Stimulated activated CD4-positive, alpha-beta T cell treated with anti-CD3 and anti-CD28 coated beads, Interleukin-15, amount 100 ng/mL, for 1 hour (primary cell): ENCODE measurements at places on chromosomes 13 and 19.

GRCh38 chr13:44140888-44141724 is 232.5 kb upstream of the SERP2 start:
- no peak for DNase-seq

DNA sequence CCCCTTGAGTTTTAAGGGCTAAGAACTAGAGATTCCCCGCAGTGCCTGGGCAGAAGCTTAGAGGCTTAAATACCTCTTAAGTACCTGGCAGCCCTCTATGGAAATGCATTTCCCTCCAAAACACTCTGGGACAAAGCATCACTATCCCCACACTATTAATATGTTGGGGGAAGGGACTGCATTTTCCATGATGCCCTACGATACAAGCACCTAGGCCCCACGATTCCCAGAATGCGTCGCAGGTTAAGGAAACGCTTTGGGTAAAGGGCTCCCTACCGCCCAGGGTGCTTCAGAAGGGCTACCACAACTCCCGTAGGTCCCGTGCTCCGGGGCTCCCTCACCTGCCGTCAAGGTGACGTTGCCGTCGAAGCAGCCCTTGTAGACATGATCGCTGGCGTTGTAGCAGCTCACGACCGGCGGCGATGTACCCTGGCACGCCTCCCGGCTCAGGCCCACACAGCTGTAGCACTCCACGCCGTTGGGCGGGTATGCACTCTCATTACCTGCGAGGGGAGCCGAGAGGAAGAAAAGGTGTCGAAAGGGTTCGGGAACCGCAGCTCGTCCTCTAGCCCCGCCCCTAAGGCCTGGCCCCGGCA is 2.5 kb downstream of the LYPD3 start:
- no peak for DNase-seq

GRCh38 chr13:110269509-110270185 is 37.3 kb downstream of the COL4A1 start:
- DNase-seq = no peak

GRCh38 chr19:40578442-40578908 is 1.8 kb downstream of the SHKBP1 start:
- DNase-seq = no peak

DNA sequence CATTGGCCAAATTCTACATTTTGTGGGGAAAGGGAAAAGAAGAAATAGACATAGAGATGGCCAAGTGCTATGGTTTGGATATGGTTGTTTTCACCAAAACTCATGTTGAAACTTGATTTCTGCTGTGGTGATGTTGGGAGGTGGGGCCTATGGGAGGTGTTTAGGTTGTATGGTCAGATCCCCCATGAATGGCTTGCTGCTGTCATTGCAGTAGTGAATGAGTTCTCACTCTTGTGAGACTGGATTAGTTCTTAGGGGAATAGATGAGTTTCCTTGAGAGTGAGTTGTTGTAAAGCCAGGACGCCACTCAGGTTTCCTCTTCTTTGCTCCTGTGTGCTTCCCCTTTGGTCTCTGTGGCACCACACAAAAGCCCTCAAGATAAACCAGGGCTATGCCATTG is 242.6 kb upstream of the RFC3 start:
- DNase-seq = no peak

GRCh38 chr13:97976610-97977521 is 23.4 kb downstream of the IPO5 start:
- no peak for DNase-seq

DNA sequence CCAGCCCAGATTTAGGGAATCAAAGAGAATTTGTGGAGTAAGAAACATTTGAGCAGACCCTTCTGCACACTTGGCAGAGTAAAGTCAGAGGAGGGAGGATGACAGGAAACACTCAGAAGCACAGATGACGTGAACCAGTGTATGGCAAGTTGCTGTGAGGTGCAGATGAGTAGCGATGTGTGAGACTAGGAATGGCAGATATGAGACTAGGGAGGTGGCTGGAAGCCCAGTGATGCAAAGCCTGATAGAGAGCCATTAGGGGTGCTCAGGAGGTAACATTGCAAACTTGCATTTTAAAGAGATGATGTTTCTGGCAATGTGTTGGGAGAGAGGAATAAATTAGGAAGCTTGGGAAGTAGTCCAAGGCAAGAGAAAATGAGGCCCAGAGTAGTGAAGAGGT is 44.0 kb downstream of the PCDH17 start:
- DNase-seq = no peak

GRCh38 chr13:111048387-111048786 is 66.7 kb upstream of the ARHGEF7 start:
- no peak for DNase-seq

- no peak for DNase-seq
Measured at GRCh38 chr13:20156702-20157101, 4.2 kb downstream of the GJA3 start.

GRCh38 chr13:26021956-26022355 is 29.9 kb downstream of the SHISA2 start:
- no peak for DNase-seq

- no peak for DNase-seq
Measured at GRCh38 chr19:56972291-56972841, 131.8 kb upstream of the PEG3 start.

- DNase-seq = no peak
Measured at GRCh38 chr19:7582446-7582845, 13.2 kb upstream of the CAMSAP3 start.

DNA sequence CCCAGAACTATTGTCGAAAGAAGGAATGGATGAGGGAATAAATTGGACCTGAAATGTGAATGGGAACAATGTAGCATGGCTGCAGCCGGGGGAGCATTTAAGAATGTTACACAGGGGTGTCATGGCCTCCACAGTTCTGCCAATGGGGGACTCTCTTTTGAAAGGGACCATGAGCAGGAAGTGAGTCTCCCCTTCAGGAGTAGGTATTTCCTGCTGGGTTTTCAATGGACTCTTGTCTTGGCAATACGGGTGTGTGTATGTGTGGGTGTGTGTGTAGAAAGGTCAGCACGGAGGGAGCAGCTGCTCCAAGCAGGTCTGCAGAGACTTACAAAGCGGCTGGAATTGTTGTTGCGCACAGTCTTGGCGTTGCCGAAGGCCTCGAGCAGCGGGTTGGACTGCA is 24.4 kb downstream of the MYO1F start:
- DNase-seq = no peak

DNA sequence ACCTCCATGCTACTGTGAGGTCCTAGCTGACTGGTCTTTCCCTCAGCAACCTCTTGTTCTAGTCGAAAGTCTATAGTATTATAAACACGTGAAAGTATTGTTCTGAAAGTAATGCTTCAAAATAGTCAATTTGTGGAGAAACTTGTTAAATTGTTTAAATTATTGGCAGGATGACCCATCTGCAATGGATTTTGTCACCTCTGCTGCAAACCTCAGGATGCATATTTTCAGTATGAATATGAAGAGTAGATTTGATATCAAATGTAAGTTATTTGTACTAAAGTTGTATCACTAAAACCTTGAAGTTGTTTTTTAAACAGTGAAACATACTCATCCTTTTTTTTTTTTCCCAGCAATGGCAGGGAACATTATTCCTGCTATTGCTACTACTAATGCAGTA is 25.9 kb downstream of the UBA2 start:
- DNase-seq = no peak

GRCh38 chr13:46343279-46343994 is 43.6 kb downstream of the RUBCNL start:
- no peak for DNase-seq

DNA sequence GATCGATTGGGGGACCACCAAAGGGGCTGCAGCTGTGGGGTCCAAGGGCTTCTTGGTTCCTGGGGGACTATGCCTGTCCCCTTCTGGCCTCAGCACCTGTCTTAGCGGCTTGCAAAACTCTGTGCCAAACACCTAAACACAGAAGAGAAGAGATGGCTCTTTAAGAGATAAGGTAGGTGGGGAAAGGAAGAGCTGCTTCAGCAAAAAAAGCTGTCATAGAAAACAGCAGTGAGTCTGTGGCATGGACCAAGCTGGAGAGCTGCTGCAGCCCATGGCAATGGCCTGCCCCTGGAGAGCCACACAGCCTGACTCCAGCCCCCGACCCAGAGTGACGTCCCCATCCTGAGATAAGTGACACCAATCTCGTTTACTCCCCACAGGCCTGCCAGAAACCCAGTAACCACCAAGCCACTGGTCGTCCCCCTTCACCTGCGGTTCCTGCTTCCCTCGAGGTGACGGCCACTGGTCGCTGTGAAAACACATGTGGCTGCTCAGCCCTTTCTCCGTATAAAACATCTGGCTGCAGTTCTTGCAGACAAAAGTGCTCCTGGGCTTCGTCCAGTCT is 25.0 kb upstream of the NAPA start:
- DNase-seq = no peak

DNA sequence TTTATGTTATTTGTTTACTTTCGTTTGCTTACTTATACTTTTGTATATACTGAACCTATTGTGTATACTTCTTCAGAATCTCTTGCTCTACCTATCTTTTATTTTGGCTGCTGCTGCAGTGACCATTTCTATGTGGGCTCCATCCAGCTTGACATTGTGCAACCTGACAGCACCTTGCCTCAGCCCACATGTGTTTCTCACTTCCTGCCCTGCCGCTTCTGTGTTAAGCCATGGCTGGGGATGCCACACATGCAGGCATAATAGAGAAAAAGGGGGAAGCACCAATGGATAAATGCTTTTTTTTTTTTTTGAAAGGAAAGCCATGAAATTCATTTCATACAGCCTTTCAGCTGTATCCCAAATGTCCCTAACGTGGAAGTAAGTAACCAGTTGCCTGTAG is 147.6 kb downstream of the RBM26 start:
- DNase-seq = no peak

GRCh38 chr19:49064768-49065611 is at the start of gene NTF4:
Gene NTF4 (minus strand): TSS chr19:49064818. CDS start chr19:49061997, 2,821 bp downstream.
- DNase-seq = no peak

DNA sequence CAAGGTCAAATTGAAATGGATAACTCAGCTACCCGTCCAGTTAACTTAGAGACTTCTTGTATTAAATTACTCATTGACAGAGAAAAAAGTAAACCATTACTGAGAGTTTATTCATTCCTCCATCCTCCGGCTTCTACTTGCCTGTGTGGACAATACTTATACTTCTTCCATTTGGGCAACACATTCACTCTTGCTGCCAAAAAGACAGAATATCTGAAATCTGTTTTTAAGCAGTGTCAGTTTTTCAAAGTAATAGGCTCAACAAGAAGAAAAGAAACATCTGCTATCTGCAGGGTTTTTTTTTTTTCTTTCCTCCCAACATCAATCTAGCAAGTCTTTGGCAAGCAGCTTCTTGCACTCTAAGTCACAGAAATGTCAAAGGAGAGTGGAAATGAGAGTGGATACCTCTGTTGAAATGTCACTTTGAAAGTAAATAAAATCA is 1142.8 kb downstream of the PCDH9 start:
- no peak for DNase-seq

- DNase-seq = no peak
Measured at GRCh38 chr19:55679343-55680257, 4.6 kb downstream of the EPN1 start.

- DNase-seq = no peak
Measured at GRCh38 chr13:99355267-99356011, 48.2 kb upstream of the GPR183 start.

GRCh38 chr13:47484548-47484947 is 516.5 kb downstream of the SUCLA2 start:
- no peak for DNase-seq

DNA sequence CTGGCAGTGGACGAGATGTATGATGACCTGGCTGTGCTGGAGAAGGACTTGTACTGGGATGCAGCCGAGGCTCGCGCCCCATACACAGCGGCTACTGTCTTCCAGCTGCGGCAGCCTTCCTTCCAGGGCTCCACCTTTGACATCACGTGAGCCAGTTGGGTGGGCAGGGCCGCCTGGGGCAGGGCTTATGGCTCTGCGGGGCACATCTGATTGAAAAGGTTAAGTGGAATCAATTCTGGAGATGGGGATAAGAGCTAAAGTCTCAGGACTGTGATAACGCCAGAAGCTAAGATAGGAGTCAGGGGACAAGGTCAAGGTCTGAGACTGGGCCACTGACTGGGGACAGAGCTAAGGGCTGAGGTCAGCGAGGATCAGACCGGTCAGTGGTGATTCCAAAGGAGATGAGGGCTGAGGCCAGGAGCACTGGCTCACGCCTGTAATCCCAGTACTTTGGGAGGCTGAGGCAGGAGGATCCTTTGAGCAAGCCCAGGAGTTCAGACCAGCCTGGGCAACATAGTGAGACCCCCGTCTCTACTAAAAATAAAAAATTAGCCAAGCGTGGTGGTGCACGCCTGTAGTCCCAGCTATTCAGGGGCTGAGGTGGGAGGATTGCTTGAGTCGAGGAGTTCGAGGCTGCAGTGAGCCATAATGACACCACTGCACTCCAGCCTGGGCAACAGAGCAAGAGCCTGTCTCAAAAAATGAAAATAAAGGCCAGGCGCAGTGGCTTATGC is 4.7 kb downstream of the BEST2 start:
- no peak for DNase-seq

GRCh38 chr13:97944396-97945029 is 9.0 kb upstream of the IPO5 start:
- no peak for DNase-seq

DNA sequence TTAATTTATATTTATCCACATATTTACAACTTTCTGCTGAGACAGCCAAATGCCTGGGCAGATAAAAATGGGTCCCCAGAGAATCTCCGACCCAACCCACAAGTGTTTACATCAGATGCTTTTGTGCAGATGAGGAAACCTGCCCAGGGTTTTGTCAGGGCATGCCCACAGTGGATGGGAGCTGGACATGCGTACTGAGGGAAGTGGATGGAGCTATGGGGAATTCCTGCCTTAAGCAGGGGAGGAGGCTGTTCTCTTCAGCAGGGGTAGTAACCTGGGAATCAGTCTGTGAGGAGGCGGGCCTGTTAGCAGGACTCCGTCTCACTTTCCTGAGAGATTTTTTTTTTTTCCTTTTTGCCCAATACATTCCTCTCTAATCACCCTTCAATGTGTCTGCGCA is 122.9 kb downstream of the RFC3 start:
- no peak for DNase-seq

DNA sequence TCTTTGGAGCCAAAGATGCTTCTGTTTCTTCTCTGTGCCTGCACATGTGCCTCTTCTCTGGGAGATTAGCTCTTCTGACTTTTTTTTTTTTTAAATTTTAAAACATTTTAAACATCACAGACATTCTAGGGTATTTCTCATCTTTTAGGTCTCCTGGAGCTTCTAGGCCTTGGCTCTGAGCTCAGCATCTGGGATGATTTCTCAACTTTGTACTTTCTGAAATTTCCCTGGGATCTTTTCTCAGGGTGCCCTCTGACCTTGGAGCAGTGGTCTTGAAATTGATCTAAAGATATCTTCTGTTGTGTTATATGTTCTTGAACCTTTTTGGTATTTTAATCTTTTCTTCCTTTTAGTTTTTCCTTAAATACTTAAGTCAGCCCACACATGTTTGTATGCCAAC is 6.2 kb downstream of the WASF3 start:
- no peak for DNase-seq

- no peak for DNase-seq
Measured at GRCh38 chr13:62250501-62251201, 835.0 kb upstream of the PCDH20 start.

GRCh38 chr13:32079587-32079986 is 48.0 kb downstream of the FRY start:
- DNase-seq = no peak

DNA sequence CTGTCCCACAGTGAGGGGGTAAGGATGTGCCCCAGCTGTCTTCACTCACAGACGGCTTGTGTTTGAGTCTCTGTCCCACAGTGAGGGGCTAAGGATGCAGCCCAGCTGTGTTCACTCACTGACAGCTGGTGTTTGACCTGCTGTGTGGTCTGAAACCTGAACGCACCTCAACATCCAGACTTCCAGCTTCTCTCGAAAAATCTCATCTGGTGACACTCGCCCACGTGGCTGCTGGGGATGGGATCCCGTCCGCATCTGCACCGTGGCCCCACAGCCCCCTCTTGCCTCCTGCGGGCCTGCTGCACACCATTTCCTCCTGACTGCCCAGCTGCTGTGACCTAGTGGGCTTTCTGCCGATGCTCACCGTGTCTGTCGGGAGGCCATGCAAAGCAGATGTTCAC is 27.3 kb downstream of the CHAF1A start:
- DNase-seq = no peak
